ENCODE measurements at places on chromosomes 13 and 19. TPM values are rescaled to one million over a fixed set of nuclear protein-coding genes. Genes with fewer than 3 reads are reported as not detected.

- no peak for DNase-seq
Measured at GRCh38 chr19:41619018-41619556, 7.8 kb downstream of the CEACAM4 start.

DNA sequence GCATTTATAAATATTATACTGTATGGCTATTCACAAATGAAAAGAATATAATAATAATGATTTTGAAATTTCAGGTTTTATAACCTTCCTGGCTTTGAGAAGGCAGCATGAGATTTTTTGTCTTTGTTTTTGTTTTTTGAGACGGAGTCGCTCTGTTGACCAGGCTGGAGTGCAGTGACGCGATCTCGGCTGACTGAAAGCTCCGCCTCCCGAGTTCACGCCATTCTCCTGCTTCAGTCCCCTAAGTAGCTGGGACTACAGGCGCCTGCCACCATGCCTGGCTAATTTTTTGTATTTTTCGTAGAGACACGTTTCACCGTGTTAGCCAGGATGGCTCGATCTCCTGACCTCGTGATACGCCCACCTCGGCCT is 64.1 kb downstream of the ZNF429 start:
- no peak for DNase-seq

Gene C13orf42
- not detected for total RNA-seq

Gene ZNF440
- 16.4 TPM for total RNA-seq

Gene CEACAM7
- 0.15 TPM for total RNA-seq

Measured in breast epithelium (tissue), 4 donors.